ENCODE measurements at places on chromosomes 12 and 14.
A peak's percentile ranks its signal among the peaks of the same experiment; 100 is the strongest.

- DNase-seq = no peak
These were observed 2.7 kb upstream of the MYF5 start for GRCh38 chr12:80714055-80714454.

- no peak for DNase-seq
These were observed 103.9 kb downstream of the BTG1 start for GRCh38 chr12:92041742-92042141.

GRCh38 chr14:73953731-73954130 lies 3.6 kb downstream of the COQ6 start:
- no peak for DNase-seq

- DNase-seq = no peak
These were observed 63.9 kb downstream of the ITPK1 start for GRCh38 chr14:93051600-93052546.

GRCh38 chr14:92729634-92730358 lies 18.6 kb downstream of the LGMN start:
- no peak for DNase-seq

DNA sequence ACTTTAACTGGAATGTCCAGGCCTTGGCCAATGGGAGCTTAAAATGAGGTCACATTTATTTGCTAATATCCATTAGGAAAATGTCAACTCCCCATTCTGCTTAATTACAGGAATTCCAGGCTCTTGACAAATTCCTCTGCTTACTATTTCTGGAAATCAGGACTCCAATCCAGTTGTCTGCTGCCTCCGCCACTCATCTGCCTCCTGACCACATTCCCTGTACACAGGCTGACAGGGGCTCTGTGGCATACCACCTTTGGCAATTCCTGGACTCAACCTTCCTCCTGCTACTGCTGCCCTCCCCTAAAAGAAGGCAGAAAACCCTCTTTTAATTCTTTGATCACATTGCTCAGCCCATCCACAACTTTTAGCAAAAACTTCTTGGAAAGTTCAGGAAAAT lies 37.9 kb downstream of the KICS2 start:
- no peak for DNase-seq

- no peak for DNase-seq
These were observed 3.3 kb downstream of the PXN start for GRCh38 chr12:120261951-120262851.

GRCh38 chr12:115998119-115998633 lies 279.3 kb downstream of the MED13L start:
- no peak for DNase-seq

GRCh38 chr14:24993631-24994030 lies 56.3 kb downstream of the STXBP6 start:
- no peak for DNase-seq

- DNase-seq = no peak
These were observed at the start of gene MDGA2 for GRCh38 chr14:47675466-47676314. Gene MDGA2 (minus strand): TSS chr14:47675605.

- no peak for DNase-seq
These were observed 20.4 kb upstream of the AMN start for GRCh38 chr14:102902086-102902485.

DNA sequence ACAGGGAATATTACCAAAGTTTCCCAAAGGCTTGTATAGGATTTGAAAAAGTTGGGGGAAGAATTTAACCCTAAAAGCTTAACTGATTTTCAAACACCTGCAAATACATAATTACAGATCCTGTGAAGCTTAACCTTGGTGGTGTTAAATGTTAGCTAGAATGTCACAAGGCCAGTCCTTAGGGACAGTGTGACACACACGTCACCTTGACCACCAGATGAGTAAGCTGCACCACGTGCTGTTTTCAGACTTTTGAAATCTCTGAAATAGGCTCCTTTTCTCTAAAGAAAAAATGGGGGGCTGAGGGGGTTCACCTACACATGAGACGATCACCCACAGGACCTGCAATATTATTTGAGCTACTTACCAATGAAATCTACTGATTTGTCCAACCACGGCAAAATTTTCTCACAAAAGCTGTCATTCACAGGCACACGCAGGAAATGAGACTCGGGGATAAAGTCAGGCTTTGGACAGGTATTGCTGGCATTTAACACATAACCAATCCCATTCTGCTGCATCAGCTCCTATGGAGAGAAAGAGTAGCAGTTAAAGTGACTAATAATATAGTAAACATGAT lies 75.9 kb downstream of the DUSP16 start:
- no peak for DNase-seq

- DNase-seq = no peak
These were observed 91.9 kb downstream of the SYNE3 start for GRCh38 chr14:95424529-95424928.

DNA sequence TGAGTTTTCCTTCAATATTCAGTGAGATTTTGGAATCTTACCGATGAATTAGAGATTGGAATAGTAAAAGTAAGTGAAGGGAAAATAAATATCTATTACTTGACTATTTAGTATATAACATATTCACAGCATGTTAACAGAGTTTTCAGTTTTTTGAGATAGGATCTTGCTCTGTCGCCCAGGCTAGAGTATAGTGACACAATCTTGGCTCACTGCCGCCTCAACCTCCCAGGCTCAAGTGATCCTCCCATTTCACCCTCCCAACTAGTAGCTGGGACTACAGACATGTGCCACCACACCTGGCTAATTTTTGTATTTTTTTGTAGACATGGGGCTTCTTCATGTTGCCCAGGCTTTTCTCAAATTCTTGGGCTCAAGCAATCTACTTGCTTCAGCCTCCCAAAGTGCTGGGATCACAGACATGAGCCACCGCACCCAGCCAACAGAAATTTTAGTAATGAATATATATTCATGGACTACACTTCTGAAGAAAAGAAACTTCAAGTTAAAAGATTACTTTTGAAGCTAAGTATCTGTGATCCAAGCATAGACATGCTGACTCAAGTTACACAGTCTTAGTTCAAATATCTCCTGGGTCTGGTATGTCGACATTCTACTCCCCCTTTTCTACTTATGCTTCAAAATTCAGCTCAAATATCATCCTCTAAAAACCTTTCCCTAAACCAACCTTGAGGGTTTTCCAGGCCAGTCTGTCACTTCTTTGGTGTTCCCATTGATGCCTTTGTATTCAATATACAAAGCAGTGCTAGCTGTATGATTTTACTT lies 13.8 kb downstream of the UBE2N start:
- no peak for DNase-seq

GRCh38 chr14:55074662-55075061 lies 23.2 kb downstream of the MAPK1IP1L start:
- no peak for DNase-seq

DNA sequence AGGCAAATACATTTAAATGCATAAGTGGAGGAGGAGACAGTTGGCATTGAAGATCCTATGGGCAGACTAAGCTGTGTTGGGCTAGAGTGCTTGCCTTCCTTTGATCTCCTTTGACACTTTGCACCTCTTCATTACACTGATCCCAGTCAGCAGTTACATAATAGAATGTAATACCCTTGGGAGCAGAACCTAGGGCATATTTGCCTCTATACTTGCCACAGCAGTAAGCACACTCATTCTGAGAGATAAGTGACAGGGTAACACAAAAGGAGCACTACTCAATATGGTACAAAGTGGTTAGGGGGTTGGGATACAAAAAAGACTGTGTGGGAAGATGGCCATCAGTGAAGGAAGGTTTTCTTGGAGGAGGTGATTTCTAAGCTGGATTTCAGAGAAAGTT lies 9.0 kb downstream of the MARS1 start:
- DNase-seq = no peak

- DNase-seq = peak; percentile 26
These were observed 1.9 kb downstream of the BCL7A start for GRCh38 chr12:122023339-122024131.

- DNase-seq = no peak
These were observed 105.0 kb upstream of the CPNE8 start for GRCh38 chr12:39010406-39010805.
